PC-9 (cell line): ENCODE measurements at places on chromosomes 7 and 10. TPM values are rescaled to one million over a fixed set of nuclear protein-coding genes. Genes with fewer than 3 reads are reported as not detected.
A peak's percentile ranks its signal among the peaks of the same experiment; 100 is the strongest.

DNA sequence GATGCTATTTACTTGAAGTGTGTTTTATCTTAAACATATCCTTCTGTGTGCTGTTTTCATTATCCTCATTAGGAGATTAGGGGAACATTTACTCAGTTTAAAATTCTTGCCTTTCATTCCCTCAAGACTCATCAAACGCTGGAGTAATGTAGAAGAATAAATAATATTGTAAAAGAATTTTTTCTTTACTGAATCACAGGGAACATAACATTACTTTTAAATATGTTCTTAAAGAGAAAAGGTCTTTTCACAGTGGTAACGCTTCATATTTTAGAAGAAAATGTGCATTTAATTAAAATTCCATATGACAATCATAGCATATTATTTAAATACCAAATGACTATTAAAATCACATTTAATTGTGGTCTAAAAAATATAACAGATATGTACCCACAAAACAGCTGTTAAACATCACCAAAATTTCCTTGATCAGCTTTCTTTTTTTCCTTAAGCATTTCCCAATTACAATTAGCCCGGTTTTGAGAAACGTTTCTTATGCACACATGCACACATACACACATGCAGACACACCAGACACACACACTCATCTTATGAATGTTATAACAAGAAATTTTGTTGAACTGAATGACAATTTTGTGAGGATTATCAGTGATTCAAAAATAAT is 102.0 kb upstream of the GLI3 start:
- no peak for DNase-seq

- DNase-seq, result no peak
Observed at GRCh38 chr7:136061433-136061832, 84.3 kb upstream of the MTPN start.

GCK gene
- total RNA-seq, result not detected in 2 replicates

CYP2C19 gene
- total RNA-seq, result not detected in 2 replicates

CDHR3 gene
- total RNA-seq, result 8.7 and 12.1 TPM in 2 replicates

- no peak for DNase-seq
Observed at GRCh38 chr10:101759309-101760247, 16.3 kb downstream of the FGF8 start.

HOXA10 gene
- not detected in 2 replicates for total RNA-seq

STEAP1 gene
- total RNA-seq, result 6.3 and 6.5 TPM in 2 replicates

WNT2 gene
- not detected in 2 replicates for total RNA-seq

ZNF425 gene
- total RNA-seq, result 5.2 and 5.9 TPM in 2 replicates

JAKMIP3 gene
- total RNA-seq, result 5.6 and 5.8 TPM in 2 replicates

DNA sequence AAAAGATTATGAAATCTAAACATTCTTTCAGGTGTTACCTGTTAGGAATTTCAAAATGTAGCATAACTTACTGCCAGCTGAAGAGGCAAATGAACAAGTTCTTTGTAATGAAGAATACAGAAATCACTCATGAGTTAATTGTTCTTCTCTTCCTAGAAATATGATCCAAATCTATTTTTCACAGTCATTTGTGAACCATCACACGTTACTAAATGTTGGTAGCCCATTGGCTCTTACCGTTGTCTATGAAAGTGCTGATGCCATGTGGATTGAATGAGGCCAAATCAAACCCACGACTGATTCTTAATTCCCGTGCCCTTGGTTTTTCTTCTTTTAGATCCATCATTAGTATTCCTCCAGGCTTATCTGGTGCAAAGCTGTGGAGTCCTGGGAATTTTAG is 15.9 kb upstream of the PON3 start:
- no peak for DNase-seq

- peak; percentile 24 for DNase-seq
Observed at GRCh38 chr10:34813626-34814222, 1.4 kb downstream of the PARD3 start.

DNA sequence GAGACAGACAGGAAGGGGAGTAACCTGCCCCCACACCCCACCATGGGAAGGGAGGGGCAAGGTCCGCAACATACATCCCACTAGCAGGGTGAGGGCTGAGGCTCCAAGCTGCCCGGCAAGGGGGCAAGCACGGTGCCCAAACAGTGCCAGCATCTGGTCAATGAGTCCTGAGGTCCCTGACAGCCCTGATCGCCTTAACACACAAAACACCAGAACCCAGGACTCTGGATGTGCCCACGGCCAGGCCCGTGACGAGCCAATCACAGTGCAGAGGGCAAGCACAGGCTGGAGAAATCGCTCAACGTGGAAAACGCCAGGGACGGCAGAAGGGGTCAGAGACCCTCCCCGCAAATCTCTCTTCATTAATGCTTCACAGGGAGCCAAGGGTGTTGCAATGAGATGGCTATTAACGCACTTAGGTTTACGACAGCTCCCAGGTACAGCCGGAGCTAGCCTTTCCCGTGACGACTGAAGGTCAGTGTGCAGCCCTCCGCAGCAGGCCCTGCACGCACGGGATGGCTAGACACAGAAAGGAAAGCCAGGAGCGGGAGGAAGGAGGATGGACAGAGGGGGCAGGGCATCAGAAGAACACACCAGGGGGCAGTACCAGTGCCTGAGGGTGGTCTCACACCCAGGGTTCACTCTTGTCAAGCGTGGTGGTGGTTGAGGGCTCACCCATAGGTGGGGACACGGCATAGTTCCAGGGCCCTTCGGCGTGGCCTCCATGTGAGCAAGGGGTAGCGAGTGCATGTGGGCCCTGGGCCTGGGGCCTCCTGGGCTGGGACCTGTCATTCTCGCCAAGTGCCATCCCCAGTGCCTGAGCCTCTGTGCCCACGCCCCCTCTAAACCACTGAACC is 220.5 kb downstream of the MAD1L1 start:
- no peak for DNase-seq

KEL gene
- total RNA-seq, result 0.46 TPM in 1 of 2 replicates, not detected in the other

- no peak for DNase-seq
Observed at GRCh38 chr7:53101026-53101425, 65.6 kb downstream of the POM121L12 start.

GRCh38 chr7:100632951-100633717 is 8.2 kb downstream of the TFR2 start:
- DNase-seq, result peak; percentile 73
